ENCODE measurements at places on chromosomes 5 and 9.
A peak's percentile ranks its signal among the peaks of the same experiment; 100 is the strongest.

- DNase-seq, result no peak
Measured at GRCh38 chr9:115192835-115193525, 75.0 kb upstream of the TNC start.

GRCh38 chr9:69971643-69972449, 71.8 kb upstream of the MAMDC2 start:
- DNase-seq, result peak; percentile 83

DNA sequence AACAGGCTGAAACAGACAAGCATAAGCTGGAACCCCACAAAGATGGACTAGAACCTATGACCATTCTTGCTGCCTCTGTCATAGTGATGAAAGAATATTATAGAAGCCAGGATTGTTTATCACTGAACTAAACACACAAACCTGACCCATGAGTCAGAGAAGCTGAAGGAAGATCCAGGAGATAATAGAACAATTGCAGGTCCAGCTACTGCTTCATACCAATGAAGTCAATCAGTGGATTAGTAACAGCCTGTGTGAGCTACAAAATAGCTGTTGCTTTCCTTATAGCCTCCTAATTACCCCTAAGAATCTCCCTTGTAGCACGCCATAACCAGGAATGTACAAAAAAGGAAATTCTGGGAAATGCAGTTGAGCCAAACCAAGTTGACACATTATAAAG, 459.9 kb upstream of the ZNF462 start:
- no peak for DNase-seq

DNA sequence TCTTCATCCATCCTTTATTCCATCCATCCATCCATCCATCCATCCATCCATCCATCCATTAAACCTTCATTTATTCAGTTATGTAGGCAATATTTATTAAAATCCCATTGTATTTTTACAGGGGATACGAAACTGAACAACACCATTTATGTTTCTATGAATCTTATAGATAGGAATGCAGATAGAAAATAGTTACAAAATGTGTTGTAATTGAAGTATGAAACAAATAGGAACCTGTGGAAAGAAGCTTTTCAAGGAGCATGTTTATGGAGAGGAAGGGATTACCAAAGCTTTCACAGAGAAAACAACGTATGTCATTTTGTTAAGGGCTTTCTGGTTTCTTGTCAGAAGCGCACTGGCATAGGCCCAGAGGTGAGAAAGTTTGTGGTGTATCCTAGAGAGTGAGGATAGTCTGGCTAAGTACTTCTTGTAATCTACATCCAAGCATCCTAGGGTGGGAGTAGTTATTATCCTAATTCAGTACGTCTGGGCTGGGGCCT, 184.0 kb downstream of the CNTLN start:
- no peak for DNase-seq

GRCh38 chr5:82276800-82277612, 1.1 kb downstream of the RPS23 start:
- no peak for DNase-seq

GRCh38 chr9:89884356-89885083, 279.7 kb downstream of the GADD45G start:
- no peak for DNase-seq

- DNase-seq, result no peak
Measured at GRCh38 chr5:362189-362588, 40.7 kb downstream of the AHRR start.

- no peak for DNase-seq
Measured at GRCh38 chr9:134262035-134262434, 64.2 kb upstream of the RXRA start.

GRCh38 chr5:646396-647201, 34.5 kb downstream of the CEP72 start:
- no peak for DNase-seq

DNA sequence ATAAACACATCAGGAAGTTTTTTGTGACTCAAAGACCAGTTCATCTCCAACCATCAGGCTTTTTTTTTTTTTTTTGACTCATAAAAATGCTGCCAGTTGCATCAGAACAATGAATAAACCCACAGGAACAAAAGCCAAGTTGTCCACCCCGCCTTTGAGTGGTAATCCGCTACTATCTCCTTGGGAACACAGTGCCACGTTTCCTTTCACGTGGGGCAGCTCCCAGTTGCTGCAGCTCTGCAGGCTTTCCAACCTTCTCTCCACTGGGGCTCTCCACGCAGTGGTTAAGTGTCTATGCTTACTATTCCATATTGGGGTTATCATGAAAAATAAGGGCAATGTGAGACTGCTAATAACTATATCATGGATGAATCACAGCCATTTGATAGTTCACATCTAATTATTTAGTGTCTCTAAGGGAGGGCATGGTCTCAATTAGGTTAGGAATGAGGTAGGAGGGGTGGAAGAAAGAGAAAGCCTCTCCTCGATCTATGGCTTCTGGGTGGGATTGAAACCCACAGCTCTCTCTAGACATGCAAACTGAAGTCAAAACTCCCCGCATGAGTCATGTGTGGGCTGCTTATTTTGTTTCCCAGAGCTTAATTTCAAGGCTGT, 55.8 kb upstream of the ACTBL2 start:
- DNase-seq, result no peak

DNA sequence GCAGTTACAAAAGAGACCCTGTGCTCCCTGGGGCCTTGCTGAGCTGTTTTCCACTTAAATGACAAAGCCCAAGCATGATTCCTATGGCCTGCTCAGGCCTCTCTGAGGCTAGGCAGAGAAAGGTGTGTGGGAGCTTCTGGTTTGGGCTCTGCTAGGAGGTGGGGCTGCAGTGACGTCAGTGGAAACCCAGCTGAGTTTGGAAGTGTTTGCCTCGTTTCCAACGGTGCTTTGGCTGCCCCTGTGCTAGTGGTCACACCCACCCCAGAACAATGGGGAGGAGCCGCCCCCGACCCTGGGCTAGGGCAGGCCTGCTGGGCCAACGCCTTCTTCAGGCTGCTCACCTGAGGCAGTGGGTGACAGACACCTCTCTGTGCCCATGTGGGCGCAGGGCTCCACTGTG, 10.4 kb downstream of the ANGPTL2 start:
- no peak for DNase-seq

GRCh38 chr5:65577141-65577540, 14.0 kb downstream of the PPWD1 start:
- no peak for DNase-seq

GRCh38 chr5:14777932-14778791, 93.4 kb downstream of the ANKH start:
- DNase-seq, result no peak

DNA sequence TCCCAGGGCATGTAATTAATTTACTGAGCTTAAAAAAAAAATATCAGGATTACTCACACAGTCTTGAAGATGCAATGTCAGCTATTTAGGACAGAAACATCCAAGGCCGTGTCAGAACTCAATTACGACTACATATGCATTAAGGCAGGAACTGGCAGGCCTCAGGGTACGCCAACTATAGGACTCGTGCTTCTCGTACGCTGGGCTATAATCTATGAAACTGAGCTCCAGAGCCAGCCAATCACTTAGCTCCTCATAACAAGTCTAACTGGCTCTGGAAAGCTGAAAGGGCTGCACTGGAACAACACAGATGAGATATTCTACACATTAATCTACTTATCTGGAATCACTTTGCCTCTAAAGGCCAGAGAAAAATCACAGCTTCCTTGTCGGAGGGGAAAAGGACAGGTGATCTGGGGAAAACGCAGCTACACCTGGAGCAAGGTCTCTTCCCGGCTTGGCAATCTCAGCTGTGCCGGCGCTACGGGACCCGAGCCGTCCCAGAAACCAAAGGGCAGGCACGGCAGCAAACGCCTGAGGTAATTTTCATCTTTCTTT, 212.0 kb downstream of the DEPDC1B start:
- DNase-seq, result peak; percentile 66

- DNase-seq, result peak; percentile 11
Measured at GRCh38 chr5:107112216-107112615, 558.5 kb downstream of the EFNA5 start.

GRCh38 chr9:19828576-19829109, 39.8 kb upstream of the SLC24A2 start:
- no peak for DNase-seq

DNA sequence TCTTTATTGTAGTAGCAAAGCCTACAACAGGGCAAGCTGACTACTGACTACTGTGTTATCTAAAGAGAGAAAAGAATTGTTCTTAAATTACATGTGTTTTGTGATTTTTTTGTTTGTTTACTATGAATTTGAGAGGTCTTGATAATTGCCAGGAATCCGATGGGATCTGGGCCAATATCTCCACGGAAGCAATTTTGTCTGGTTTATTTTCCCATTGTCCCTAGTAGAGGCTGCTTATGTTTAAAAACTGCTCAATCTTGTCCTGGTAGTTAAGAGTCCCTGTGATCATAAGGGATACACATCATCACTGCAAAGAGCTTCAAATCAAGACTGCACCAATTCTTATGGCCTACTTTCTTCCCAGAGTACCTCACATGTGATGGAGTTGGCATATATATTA, 94.4 kb downstream of the GLDC start:
- no peak for DNase-seq

- no peak for DNase-seq
Measured at GRCh38 chr9:16312962-16313546, 557.4 kb downstream of the BNC2 start.

- DNase-seq, result no peak
Measured at GRCh38 chr9:8962084-8962483, 1162.5 kb upstream of the DMAC1 start.

- DNase-seq, result no peak
Measured at GRCh38 chr5:37825334-37825915, 14.4 kb downstream of the GDNF start.

DNA sequence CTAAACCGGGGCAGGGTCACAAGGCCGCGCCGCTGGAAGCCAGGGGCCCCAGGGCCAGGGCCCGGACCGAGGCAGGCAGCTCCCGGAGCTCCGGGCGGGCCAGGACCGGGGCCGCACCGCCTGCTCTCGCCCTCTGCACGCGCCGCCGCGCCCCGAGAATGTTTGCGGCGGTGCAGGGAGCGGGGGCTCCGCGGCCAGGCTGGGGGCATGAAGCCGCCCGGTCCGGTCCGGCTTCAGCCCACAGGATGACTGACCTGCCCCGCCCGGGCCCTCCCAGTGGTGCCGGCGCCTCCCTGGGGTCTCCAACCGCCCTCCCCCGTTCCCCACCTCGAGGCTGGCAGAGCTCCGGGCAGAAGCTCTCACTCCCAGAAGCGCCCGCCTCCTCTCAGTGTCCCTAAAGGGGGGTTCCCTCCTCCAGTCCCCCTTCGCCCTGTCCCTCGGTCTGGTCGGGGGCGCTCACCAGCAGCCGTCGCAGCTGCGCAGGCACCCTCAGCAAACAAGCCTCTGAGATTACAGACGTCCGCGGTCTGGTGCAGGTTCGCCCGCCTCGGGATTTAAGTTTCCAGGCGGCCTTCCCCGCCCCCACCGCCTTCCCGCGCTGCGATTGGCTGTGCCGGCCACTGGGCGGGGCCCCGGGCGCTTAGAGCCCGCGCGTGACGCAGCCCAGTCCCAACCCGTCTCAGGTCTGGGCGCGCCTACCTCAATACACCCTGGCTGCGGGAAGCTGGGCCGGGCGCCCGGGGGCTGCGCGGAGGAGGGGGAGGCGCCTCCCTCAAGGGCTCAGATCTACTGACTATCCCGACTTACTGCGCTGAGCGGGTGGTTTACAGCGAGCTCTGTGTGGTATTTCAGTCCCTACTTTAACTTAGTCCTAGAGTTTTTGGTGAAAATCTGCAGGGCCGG, at the start of gene CTSV:
TSS of gene CTSV (minus strand) at position 532 of the 903 bp plus-strand sequence. CDS start 1,099 bp downstream, outside the sequence.
- peak; percentile 86 for DNase-seq

GRCh38 chr9:138099803-138100598, 222.4 kb downstream of the CACNA1B start:
- DNase-seq, result no peak

DNA sequence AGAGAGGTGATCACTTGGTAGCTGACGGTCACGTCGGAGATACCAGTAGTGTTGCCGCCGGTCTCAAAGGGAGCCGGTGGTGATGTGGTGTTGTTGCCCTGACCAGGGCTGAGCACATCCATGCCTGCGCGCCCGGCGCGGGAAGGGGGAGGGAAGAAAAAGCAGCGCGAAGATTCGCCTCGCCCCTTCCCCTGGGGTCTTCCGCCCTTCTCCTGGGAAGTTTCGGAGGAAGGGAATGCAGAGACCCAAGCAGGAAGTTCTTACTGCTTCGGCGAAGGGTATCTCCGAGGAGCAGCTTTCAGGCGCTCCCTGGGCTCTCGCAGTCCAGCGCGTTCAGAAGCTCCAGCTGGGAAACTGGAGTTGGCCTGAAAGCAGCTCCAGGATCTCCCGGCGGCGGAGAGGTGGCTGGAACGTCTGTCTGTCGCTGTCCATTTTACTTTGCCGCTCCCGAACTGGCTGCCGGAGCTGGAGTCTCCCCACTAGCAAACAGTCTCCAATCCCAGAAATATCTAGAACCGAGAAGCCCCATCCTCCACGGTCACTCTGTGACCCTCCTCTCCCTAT, 565 bp downstream of the HTR1A start:
- DNase-seq, result no peak

- peak; percentile 29 for DNase-seq
Measured at GRCh38 chr9:114348906-114349482, 19.3 kb downstream of the ORM2 start.

DNA sequence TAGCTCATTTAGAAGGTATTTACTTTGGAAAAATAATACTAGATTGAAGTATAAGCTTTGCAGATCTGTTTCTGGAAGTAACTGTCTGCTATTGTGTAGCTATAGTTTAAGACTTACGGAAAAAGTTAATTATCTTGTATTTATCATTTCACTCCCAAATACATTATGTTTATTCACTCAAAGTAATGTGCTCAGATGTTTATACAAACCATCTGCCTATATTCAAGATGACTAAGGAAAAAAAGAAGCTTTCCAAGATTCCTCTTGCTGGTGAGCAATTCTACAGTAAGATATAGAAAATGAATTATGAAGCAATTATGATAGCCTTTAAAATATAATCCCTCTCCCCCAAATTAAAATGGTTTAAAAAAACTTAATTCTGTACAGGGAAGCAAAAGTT, 137.9 kb downstream of the KIAA0825 start:
- no peak for DNase-seq
